Stimulated activated CD4-positive, alpha-beta T cell treated with anti-CD3 and anti-CD28 coated beads, Interleukin-15, amount 100 ng/mL, for 48 hours (primary cell): ENCODE measurements at places on chromosomes 11 and 22.

DNA sequence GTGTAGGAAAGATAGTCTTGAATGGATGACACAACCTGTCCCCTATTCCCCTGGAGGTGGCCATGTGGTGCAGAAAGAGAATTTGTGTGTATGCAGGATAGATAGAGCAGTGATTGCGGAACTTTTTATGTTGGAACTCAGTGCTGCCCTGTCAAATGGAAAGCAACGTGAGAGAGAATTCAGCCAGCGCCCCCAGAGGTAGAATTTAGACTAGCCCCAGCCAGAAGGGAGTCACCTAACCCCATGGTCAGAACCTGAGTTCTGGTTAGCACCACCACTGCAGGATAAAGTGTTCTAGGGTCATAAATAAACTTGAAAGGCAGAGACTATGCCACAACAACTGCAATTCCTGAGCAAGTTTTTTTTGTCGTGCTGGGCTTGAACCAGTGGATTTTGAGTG lies 152.9 kb upstream of the GRIA4 start:
- no peak for DNase-seq

DNA sequence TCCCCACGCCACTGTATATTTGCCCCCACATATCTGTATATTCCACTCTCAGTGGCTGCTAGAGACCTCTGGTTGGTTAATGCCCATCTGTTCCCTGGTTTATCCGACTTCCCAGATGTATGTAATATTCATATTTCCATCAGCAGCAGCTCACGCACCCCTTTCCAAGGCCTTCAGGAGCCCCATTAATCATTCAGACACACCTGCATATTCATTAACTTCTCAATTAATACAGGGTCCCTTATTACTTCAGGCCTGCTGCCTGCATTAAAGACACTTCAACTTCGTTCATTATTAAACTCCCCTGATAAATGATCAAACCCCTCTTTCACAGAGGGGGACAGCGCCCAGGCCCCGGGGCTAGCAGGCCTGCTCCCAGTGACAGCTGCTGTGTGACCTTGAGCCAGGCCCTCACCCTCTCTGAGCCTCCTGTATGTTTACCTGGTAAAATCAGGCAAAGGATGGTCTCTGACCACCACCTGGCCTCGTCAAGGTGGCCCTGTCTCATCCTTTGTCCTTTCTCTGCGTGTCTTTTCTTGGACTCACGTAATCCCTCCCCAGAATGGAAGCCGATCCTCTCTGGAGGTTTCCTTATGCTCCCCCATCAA lies 34.5 kb downstream of the ELFN2 start:
- DNase-seq, result no peak

- DNase-seq, result no peak
Observed at GRCh38 chr11:20875889-20876288, 206.5 kb downstream of the NELL1 start.

GRCh38 chr22:41681616-41682015 lies 7.1 kb downstream of the SNU13 start:
- DNase-seq, result no peak

DNA sequence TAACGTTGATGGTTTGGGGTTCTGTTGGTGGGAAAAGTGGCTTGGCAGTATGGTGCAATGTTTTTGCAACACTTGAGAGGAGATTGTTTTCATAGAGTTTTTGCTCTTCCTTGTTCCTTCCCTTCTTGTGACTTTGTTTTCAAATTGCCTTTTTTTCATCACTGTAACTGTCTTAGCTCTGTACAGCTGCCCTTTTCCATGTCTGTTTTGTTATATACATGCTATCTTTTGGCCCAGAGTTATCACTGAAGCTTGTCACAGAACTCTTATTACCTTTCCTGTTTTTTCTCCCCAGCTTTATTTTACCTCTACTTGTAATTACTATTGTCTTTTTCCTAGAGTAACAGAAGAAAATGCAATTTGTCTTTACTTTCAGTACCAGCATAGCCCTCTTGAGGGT lies 154.1 kb downstream of the DDX10 start:
- no peak for DNase-seq

- no peak for DNase-seq
Observed at GRCh38 chr11:113282898-113283437, 31.4 kb upstream of the TTC12 start.

GRCh38 chr11:14424096-14424495 lies 65.1 kb upstream of the RRAS2 start:
- DNase-seq, result no peak

GRCh38 chr22:20441631-20442484 lies 4.2 kb upstream of the SCARF2 start:
- DNase-seq, result no peak

- no peak for DNase-seq
Observed at GRCh38 chr11:36022882-36023281, 79.0 kb downstream of the LDLRAD3 start.

DNA sequence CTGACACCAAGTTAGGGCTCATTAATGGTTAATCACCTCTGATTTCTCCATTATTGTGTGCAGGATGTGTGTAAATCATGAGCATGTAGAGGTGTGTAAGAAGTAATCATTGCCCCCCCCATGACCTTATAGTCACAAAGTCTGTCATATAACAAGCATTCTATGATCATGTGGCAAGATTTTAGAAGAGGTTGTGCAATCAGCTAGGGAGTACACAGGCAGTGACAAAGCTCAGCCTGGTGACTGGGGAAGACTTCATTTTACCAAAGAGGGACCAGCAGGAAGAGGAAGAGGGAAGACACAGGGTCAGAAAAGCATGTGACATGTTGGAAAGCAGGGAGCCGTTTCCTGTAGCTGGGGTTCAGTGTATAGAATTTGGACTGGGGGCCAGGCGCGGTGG lies 176.5 kb upstream of the LARGE1 start:
- DNase-seq, result no peak

GRCh38 chr11:67027483-67027930 lies 4.6 kb downstream of the SYT12 start:
- DNase-seq, result no peak

DNA sequence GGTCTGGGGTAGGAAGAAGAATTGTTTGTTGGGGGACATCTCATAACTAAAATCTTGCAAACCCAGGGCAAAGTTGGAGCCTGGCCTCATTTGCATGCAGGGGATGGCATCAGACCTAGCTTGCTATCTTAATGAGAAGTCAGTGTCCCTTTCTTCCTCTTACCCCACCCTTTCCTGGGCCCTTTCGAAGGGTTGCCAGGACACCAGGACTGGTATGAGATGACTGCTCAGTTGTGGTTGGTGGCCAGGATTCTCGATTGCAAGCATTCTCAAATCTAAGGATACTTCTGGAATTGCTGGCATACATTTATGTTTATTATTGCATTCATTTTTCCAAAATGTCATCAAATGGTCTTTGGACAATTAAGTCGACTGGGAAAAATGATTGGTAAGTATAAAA lies 131.0 kb downstream of the SLC1A2 start:
- DNase-seq, result no peak

DNA sequence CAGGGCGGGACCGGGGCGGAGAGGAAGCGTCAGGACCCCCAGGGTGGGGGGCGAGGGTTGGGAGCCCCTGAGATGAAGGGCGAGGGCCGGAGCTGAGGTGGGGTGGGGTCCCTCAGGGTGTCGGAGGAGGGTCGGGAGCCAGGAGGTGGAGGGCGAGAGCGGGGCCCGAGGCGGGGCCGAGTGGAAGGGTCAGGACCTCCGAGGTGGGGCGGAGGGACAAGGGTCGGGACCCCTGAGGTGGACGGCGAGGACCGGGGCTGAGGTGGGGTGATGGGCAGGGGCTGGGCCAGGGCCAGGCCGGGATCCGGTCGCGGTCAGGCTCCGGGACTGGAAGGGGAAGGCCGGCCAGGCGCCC lies 409 bp downstream of the SMC1B start:
- DNase-seq, result no peak

- DNase-seq, result no peak
Observed at GRCh38 chr11:64658265-64658664, 64.7 kb downstream of the NRXN2 start.
